ENCODE measurements at places on chromosomes 3 and 15.
A peak's percentile ranks its signal among the peaks of the same experiment; 100 is the strongest.

DNA sequence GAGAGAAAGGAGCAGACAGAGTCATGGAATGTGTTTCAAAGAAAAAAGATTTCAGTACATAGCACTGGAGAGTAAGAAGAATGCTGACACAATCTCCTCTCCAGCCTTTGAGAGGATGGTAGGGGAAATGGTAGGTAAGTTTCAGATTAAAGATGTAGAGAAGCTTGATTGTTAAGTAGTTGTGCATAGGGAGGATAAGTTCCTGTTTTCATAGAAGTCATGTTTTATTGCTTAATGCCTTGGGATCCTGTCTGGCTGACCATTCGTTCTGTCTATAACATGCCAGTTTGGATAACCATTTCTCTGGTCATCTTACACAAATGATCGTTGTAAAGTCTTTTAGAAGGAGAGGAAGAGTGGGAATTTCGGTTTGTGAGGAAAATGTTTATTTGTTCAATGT, 95.7 kb upstream of the IGSF10 start:
- DNase-seq = no peak

- DNase-seq = peak; percentile 51
Observed at GRCh38 chr3:149393345-149394160, 16.1 kb upstream of the TM4SF1 start.

GRCh38 chr3:37992271-37993066, 1.9 kb downstream of the VILL start:
- no peak for DNase-seq

DNA sequence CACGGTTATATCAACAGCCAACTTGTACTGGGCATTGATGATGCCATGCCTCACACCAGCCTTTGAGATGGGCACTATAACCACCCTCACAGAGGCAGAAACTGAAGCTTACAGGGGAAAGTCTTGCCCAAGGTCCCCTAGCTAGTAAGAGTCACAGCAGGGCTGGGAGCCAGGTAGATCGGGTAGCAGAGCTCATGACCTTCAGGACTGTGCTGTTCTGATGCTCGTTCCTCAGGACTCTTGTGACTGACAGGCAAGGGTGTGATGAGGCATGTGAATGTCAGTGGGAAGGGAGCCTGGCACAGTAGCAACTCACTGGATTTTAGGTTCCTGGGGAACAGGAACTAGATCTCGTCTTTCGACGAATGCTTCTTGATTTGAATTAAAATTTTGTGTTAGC, 65.7 kb downstream of the RLBP1 start:
- DNase-seq = no peak

GRCh38 chr3:184602372-184603150, 41.0 kb downstream of the EPHB3 start:
- DNase-seq = no peak

GRCh38 chr3:95615592-95616310, 1198.6 kb upstream of the EPHA6 start:
- no peak for DNase-seq

DNA sequence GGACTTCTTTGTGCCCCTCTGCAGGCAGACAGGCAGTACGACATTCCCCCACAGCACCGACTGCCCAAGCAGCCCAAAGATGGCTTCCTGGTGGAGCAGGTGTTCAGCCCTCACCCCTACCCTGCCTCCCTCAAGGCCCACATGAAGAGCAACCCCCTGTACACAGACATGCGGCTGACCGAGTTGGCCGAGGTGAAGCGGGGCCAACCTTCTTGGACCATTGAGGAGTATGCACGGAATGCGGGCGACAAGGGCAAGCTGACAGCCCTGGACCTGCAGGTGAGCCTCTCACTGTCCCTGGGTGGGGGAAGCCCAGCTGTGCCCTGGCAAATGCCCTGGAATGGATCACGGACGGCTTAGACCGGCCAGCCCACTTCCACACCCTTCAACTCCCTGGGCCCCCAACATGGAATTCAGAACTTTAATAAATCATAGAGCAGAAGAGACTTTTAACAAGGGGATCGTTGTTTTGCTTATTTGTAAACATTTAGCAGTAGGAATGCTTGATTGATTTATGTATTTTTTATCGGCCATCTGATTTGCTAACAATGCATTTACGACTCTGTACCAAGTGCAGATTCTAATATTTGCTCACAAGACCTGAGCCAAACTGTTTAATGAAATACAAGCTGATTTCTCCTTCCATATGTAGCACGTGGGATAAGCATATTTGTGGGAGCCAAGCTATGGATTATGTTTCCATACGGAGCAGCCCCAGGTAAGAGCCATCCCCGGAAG, 31.1 kb downstream of the MINAR1 start:
- no peak for DNase-seq

DNA sequence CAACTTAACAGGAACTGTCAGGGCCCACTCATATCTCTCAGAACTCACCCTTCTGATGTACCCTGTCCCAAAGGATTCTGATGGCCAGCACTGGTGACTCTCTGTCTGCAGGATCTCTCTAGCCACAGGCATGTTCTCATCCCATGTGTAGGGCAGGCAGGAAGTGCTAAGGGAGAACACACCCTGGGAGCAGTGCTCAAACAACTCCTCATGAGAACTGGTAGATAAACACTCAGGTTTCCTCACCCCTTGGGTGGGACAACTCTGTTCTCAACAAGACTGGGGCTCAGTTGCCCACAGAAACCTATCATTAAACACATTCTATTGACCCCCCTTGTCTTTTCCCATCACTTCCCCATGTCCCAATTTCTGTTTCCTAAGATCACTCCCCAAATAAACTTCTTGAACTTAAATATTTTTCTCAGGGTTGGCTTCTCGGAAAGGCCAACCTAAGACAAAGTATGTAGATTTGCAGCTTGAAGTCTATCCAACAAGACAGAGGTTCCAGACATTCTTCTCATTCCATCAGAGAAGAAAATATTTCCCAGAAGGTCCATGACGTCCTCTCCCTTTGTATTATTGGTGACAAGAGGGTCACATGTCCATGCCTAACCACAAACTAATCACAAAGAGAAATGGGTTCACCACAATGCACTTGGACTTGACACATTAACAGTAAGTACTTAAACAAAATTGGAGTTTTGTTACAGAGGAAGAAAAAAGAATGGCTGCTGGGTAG, 276.6 kb upstream of the GADL1 start:
- DNase-seq = no peak

DNA sequence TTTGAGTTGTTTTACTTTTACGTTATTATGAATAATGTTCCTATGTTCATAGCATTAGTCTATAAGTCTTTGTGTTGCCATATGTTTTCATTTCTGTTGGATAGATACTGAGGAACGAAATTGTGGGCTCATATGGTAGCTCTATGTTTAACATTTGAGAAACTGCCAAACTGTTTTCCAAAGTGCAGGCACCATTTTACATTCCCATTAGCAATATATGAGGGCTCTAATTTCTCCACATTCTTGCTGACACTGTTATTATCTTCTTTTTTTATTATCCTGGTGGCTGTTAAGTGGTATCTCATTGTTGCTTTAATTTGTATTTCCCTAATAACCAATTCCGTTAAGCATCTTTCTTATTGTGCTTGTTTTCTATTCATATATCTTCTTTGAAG, 1.8 kb upstream of the PIK3R4 start:
- no peak for DNase-seq

GRCh38 chr15:91209726-91210125, 109.7 kb downstream of the SV2B start:
- DNase-seq = no peak
